ENCODE measurements at places on chromosomes 1 and 21. TPM values are rescaled to one million over a fixed set of nuclear protein-coding genes. Genes with fewer than 3 reads are reported as not detected.

DNA sequence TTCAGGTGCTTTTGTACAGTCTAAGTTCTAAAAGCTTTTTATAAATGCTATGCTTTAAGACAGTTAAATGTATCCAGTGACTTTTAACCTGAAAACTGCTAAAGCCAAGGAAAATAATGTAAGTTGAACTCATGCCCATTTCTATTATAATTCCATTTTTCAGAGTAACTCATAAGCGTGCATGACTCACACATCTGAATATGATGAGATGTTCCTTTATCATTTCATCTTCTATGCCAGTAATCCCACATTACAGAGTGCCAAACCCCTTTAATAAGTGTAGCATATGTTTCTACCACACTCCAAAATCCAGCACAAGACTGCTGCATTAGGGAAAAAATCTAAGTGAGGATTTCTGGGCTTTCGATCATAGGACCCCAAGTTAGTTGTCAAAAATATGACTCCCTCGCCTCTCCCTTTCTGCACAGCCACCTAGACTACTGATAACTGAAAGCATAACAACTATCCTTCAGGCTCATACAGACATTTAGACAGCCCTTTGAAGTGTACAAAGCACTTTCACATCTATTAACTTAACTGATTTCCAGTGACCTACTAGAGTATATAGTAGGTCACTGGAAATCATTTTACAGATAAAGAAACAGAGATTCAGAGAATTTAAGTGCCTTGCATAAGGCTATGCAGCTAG is 45.3 kb downstream of the JAK1 start:
- DNase-seq, result peak; percentile 63

- no peak for DNase-seq
Observed at GRCh38 chr21:17467829-17468228, 45.0 kb upstream of the CXADR start.

- DNase-seq, result no peak
Observed at GRCh38 chr1:169793730-169794129, 977 bp downstream of the METTL18 start.

DNA sequence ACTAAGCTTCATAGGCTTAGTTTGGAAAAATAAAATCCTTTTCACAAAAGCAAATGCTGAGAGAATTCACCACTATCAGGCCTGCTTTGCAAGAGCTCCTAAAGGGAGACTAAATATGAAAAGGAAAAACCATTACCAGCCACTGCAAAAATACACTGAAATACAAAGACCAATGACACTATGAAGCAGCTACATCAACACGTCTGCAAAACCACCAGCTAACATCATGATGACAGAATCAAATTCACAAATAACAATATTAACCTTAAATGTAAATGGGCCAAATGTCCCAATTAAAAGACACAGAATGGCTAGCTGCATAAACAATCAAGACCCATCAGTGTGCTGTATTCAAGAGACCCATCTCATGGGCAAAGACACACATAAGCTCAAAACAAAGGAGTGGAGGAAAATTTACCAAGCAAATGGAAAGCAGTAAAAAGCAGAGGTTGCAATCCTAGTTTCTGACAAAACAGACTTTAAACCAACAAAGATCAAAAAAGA is 28.8 kb downstream of the AKT3 start:
- no peak for DNase-seq

GRCh38 chr1:95339377-95339776 is 105.4 kb downstream of the RWDD3 start:
- DNase-seq, result no peak

GRCh38 chr21:45607909-45608295 is 35.6 kb upstream of the PCBP3 start:
- no peak for DNase-seq

DNA sequence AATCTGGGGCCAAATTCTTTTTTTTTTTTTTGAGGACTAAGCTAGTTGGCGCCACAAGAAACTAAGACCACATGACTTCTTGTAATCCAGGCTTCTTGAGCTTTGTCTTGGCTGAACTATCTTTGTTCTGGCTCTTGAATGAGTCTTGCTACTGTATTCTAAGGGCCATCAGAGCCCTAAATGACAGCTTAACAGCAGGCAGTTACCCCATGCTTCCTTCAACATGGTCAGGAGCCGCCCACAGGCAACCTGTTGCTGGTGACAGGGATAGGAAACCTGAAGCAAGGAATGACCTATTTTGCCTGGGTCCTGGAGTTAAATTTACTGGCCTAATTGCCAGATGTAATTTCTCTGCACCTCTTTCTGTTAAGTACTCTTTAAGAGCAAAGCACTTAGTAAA is 188.2 kb upstream of the PLXNA2 start:
- DNase-seq, result no peak

GRCh38 chr1:48776393-48777218 is at the start of gene BEND5:
Gene BEND5, minus strand, starts transcription at chr1:48776891. Its CDS starts 60 bp downstream, at chr1:48776831.
- DNase-seq, result no peak

DNA sequence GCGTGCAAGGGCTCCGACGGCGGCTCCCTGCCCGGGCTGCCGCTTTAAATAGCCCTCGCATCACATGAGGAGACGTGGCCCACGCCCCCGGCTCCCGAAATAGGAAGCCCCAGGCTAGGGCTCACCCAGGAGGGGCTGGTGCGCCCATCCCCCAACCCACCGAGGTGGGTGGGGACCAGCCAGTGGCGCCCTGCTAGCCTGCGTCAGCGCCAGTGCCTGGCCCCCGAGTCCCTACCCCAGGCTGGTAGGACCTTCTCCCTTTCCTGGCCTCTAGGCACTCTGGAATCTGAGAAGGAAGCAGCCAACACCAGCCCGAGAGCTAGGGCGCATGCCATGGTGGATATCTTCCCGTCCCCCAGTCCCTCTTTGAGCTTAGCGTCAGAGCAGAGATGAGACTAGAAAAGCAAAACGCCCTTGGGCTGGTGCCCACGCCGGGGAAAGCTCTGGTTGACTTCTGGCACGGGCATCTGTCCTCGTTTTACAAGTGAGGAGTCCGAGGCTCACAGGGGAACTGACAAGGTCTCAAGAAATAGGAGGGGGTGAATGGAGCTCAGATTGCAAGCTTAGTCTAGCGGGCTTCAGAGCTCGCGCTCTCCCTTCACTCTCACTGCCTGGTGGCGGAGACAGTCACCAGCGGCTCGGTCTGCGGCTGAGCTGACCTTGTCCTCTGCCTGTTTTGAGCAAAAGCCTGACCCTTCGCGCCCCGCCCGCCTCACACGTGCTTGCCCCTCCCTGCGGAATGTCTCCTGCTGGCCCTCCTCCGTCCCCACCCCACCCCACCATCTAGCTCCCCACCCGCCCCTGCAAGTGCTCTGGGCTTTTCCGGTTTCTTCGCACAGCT is at the start of gene FABP3:
Gene FABP3 (minus strand): TSS at position 21 of the 841 bp plus-strand sequence. CDS start 62 bp downstream, outside the sequence.
- DNase-seq, result peak; percentile 82

GRCh38 chr1:163701783-163702374 is 380.1 kb downstream of the NUF2 start:
- DNase-seq, result no peak

- no peak for DNase-seq
Observed at GRCh38 chr1:209634005-209634737, 18.1 kb downstream of the LAMB3 start.

- no peak for DNase-seq
Observed at GRCh38 chr1:166876540-166876838, 425 bp upstream of the TADA1 start.

- DNase-seq, result no peak
Observed at GRCh38 chr1:27602462-27603308, 1.3 kb downstream of the AHDC1 start.

- no peak for DNase-seq
Observed at GRCh38 chr1:245591346-245592188, 436.8 kb downstream of the KIF26B start.

- DNase-seq, result no peak
Observed at GRCh38 chr1:29687166-29687565, 450.8 kb downstream of the PTPRU start.

DNA sequence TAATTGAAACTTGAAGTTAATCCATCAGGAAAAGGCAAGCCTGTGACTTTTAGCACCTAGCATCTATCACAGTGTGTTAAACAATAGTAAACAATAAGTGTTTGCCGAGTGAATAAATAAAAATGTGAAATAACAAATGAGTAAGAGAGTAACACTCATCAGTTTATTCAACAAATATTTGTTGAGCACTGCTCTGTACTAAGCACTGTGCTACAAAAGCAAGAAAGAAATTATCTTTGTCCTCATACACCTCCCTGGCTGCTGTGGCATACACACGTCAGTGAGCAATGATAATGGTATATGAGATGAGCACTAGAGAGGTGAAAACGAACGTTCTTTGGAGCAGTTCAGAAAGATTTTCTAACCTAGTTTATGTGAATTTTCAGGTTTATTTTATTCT is 295.0 kb upstream of the LRRC7 start:
- DNase-seq, result no peak

DNA sequence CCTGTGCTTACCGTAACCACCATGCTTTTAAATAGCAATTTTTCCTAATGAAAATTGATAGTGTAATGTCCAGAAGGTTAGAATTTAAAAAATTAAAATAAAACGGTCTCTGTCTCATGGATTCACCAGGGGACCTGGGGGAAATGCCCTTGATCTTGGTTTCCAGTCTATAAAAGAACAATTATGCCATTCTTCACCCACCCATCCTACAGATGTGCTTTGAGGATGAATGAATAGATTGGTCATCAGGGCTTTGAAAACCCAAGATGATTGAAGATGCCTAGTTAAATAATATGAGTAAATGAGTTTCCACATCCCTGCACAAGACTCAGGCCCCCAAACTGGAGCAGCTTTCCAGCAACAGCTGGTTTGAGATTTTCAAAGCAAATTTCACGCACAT is 38.7 kb downstream of the CNN3 start:
- no peak for DNase-seq

DNA sequence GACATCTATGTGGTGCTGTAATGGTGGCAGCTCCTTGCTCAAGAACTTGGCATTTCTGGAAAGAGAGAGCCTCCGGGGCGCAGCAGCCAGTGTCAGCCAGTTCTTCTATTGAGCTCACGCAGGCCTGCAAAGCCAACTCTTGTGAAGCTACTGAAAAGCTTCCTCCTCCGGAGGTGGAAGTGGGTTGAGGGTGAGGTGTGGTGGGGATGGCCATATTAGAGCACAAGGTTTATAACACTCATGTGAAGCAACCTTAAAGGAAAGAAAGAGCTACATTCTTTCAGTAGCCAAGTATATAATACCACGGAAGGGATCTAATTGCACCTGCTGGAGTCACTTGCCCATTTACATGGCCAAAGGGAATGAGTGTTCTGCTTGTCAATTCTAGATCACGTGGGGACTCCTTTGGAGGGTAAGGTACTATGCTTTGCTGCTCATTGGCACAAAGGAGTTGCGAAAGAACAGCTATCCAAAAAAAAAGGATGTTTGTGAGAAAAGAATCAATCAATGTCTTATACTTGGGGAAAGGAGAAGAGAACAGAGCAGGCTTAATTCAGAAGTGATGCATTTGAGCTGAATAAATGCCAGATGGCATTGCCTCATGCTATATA is 18.3 kb upstream of the MAP10 start:
- no peak for DNase-seq

- no peak for DNase-seq
Observed at GRCh38 chr1:186154651-186155050, 220.4 kb downstream of the TPR start.

Gene ALX3
- not detected for total RNA-seq

Gene SH2D5
- total RNA-seq, result 1.1 TPM

Gene PCAT6
- 3.6 TPM for total RNA-seq

Gene SLAMF8
- not detected for total RNA-seq

Gene COPA
- 146 TPM for total RNA-seq

Gene SLFNL1
- total RNA-seq, result 0.35 TPM

Gene MTARC2
- total RNA-seq, result 23.1 TPM

Gene BEST4
- 1.3 TPM for total RNA-seq

Gene BMP8B
- total RNA-seq, result 2.4 TPM
